ENCODE measurements at places on chromosomes 7 and 10.

- DNase-seq, result no peak
Measured at GRCh38 chr7:121547544-121548092, 151.5 kb upstream of the FAM3C start.

- DNase-seq, result no peak
Measured at GRCh38 chr10:133161486-133162109, 1.6 kb downstream of the KNDC1 start.

DNA sequence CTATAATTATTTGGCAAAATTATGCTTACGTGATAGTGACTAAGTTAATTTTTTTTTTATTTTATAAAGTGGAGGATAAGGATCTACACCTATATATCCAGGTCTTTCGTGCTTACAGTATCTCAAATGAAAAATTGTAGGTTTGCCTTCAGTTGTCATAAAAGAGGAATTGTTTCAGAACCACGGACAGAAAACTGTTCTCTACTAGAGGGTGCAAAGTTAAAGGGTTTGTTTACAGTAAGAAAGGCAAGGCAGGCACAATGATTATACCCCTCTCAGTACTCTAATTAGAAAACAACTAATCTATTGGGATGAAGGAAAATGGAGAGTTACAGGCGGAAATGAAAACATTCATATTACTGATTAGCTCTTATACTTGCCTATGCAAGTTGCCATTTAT is 1.5 kb downstream of the PCLO start:
- no peak for DNase-seq

DNA sequence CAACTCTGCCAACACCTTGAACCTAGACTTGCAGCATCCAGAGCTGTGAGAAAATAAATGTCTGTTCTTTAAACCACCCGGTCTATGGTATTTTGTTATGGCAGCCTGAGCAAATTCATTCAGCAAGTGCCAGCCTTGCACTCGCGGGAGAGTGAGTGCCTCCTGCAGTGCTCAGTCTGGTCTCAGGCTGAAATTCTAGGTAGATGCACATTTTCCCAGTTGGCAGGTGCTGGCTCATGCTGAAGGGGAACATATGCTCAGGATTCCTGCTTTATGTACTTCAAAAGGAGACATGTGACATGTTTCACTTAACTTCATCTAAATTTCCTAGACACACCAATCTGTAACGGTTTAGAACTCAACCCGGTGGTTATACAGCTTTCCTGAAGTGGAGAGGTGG is 170.8 kb downstream of the MGMT start:
- DNase-seq, result no peak

Measured in Right ventricle myocardium inferior (tissue), 1 donor.